ENCODE measurements at places on chromosomes 1 and 21.

DNA sequence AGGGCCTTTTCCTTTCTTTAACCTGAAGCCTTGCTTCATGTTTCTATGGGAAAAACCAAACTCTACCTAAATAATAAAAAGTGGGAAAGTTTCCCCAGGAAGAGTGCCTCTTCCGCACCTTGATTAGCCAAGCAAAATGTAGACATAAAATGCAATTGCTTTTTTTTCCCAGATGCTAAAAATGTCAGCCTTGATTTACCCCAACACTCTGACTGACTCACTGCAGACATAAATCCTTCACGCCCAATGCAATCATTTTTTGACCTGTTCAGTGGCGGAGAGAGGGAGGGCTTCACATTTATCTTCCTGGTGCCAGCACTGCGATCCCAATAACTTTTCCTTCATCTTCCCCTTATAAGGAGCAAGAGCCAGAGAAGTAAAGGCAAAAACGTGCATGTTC lies 261.5 kb downstream of the SEC16B start:
- no peak for DNase-seq

DNA sequence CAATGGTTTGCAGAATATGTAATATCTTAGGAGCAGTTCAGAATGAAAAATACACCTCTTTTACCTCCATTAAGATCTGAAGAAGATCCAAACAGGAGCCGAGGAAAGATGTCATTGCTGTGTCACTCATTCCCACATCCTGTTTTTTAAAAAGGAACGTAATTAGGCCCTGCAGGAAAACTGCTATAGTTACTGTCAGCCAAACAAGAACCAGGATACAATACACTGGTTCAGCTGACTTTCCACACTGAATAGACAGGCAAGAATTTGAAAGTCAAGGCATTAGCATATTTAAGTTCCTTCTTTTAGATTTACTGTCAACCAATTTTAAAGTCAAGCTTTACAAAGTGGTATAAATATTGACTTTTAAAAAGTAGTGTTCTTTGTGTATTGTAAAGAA lies 63.8 kb downstream of the IARS2 start:
- DNase-seq: no peak

GRCh38 chr1:206723462-206723804 lies 38.7 kb downstream of the MAPKAPK2 start:
- DNase-seq: no peak

DNA sequence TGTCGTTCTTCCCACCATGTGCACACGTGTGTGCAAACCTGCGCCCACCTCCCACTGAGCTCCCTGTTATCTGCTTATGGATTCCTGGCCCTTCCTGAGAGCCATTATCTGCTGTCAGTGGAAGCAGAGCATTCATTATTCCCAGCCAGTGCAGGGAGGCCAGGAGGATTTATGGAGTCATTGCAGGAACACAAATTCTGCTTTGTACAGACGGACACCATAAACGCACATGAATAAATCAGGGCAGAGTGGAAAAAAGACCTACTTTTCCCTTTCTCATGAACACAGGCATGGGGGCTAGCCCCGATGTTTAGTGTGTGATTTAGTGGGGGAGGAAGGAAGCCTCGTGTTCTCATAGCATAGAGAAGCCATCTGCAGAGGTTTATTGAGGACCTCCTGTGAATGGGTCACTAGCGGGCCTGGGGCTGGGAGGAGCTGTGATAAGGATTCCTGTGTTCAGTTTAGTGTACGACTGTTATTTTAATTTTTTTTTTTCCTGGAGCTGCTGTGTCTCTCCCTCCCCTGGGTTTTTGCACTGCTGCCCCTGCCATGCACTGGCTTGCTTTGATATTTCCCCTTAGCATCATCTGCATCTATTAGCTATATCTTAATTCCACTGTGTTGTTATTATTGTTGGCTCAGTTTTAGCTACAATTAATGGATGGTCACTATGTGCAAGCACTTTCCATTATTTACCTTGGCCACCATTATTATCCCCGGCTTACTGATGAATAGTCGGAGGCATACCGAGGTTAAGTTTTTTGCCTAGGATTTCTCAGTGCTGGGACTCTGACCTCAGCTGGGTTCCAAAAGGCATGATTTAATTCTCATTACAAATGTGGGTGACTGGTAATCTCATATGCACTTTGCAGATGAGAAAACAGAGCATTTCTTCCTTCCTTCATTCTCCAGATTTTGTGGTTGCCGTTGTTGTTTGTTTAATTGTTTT lies 33.0 kb downstream of the HUNK start:
- DNase-seq: no peak

DNA sequence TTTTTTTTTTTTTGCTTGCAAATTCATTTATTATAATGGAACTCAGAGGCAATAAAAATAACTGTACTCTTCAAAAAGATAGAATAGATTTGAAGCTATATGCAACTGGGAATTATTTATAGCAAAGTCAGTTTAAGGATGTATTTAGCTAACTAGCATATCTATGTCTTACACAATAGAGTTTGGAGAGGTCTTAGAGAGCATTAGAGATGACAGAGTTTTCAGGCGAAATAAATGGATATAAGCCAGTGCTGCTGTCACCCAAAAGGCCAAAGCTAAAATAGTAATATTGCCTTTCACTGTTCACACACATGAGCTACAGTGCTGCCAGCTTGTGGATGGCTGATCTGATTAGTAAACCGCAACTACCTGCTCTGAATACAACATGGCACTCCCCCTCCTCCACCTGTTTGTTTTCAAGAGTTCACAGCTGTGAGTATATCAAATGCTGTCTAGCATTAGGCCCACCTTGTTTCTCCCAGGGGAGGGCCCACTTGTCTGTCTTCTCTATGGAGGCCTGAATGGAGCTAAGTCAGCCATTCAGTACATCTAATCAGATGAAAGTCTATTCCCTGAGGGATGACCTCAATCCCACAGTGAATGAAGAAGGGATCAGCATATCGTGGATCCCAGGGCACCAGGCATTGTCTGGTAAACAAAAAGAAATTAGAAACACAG lies 25.2 kb upstream of the SSX2IP start:
- no peak for DNase-seq

DNA sequence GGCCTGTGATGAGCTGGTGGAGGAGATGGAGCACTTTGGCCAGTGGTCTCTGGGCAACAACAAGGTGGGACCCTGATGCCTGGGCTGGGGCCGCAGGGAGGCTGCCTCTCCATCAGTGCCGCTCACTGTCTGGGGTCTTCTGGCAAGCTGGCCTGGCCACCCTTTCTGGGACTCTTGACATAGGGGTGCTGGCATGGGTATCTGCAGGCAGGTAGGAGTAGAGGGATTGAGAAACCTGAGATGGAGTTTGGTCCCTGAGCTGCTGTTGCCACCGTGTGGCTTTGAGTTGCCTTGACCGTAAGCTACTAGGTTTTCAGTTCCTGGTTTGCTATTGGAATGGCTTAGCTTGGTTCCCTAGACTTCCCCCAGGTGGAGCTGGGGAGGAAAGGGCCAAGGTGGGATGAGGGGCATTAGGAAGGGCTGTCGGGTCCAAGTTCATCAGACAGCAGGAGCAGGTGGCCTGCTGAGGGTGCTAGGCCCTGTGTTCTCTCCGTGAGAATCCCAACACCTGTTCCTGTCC lies 13.2 kb upstream of the MFN2 start:
- DNase-seq: no peak

DNA sequence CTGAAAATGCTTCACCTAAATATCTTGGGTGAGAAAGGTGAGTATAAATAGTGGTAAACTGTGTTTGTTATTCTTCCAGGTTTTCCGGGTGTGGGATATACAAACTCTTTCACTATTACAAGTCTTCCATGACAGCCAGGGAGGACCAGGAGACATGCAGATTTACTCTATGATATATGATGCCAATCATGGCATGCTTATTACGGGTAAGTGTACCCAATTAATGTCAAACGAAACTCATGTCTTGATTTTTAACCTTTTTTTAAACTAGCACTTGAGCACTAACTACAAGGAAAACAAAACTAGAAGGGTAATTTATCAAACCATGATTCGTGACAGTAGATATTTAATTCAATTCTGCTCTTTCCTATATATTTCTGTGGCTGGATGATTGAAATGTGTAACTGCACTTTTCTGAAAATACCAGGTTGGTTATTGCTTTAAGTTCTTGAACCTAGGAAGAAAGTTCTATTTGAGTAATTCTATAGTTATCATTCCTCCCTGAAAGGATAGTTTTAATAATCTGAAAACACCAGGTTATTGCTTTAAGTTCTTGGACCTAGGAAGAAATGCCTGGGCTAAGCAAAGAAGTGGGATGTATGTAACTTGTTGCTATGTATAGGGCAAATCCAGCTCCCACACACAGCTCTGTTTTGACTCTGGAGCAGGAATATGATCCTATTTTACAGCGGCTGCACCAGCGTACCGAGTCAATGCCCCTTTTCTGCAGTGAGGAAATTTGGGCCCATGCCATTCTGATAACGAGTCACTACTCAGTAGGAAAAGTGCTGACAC lies 86.4 kb downstream of the WDR64 start:
- no peak for DNase-seq

All from activated T-cell treated with anti-CD3 and anti-CD28 coated beads for 4 hours (primary cell).